Anterior cingulate cortex (tissue), 58 donors: ENCODE measurements at places on chromosomes 2 and 18.

DNA sequence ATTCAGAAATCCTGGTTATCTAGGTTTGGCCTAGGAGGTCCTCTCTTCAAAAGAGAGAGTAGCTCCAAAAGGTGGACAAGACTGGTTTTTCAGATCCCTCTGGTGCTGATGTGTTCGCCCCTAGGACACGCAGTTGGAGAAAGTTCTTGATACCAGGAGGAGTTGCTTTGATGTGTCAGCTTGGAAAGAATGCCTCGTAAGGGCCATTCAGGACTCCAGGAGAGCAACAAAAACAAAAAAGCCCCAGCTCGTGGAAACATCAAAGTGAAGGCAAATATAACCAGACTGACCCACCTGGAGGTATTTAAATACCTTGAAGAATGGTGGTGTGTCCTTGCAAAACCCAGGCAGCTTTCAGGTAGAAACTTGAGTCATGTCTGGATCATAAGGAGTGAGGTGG is 12.5 kb upstream of the LBH start:
- no peak for DNase-seq

GRCh38 chr2:50084086-50084843 is 930.0 kb upstream of the FSHR start:
- no peak for DNase-seq

- DNase-seq = no peak
These were observed 574.5 kb upstream of the ZEB2 start for GRCh38 chr2:145094370-145094769.

- DNase-seq = no peak
These were observed 747.9 kb downstream of the SOCS6 start for GRCh38 chr18:71036783-71037182.

- DNase-seq = no peak
These were observed 43.1 kb downstream of the KCTD18 start for GRCh38 chr2:200466425-200467418.
